ENCODE measurements at places on chromosomes 12 and 14.

DNA sequence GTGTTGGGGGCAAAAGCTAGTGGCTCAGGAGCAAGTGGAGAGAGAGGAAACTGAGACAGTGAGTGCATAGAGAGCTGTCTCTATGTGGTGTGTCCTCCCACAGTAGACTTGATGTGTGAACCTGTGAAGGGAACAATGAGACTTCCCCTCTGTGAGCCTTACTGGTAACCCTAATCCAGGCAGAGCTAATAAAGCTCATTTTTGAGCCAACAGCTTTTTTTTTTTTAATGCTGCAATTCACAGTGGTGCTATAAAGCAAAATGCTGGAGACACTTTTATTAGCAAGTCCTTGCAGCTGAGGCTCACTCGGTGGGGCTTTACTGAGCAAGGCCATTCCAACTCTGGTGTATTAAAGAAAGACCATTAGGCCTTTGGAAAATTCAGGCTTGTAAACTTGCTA lies 26.9 kb downstream of the FBXW8 start:
- no peak for DNase-seq

DNA sequence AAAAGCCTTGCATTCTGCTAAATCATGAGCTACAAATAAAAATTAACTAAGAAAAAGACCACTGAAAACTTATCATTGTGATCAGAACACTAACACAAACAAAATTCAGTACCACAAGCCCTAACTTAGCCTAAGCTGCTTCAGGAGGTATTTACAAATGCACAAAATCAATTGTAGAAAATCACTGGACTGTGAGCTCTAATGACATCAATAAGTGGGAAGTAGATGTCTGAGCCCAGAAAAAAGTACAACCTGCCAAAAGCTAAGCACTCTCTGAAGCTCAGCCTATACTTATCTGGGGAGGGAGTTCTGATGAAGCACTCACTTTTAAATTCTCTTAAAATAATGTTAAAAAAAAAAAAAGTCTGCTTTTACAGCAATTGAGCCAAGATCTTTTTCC lies 92.9 kb downstream of the SLCO1B1 start:
- DNase-seq: peak; percentile 12

DNA sequence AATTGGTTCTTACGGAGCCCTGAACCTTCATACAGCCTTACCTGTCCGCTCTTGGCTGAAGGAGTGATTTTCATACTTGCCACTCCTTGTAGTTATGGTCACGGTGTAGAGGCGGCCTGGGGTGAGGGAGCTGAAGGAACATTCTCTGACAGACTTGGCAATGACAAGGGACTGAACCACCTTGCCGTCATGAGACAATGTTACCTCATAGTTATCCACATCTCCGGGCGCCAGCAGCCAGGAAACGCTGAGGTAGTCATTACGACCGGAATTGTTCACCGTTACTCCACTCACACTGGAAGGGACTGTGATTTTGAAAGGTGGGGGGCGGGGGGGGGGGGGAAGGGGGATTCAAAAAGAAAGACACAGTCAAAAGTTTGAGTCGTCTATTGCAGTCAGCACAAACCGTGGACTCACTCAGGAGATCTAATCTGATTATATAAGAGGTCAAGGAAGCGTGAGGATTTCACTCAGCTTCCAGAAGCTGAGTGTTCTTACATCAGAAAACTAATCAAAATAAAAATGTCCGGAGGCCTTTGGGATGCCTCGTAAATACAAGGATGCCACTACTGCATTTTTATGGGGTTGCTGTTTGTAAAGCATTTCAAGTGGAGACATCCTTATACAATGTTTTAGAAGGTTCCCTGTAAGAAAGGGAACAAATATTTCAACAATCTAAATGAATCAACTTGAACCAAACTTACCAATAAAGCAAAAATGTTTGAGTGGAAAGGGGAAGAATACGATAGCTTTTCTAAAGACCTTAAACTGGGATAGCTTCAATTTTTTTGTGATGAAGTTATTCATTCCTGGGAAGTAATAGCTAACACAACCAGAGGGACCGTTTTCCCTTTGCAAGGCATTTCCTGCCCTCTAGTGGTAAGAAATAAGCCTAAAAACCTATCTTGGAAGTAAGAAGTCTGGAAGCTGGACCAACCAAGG lies 60.6 kb downstream of the PTPRB start:
- DNase-seq: peak; percentile 57

DNA sequence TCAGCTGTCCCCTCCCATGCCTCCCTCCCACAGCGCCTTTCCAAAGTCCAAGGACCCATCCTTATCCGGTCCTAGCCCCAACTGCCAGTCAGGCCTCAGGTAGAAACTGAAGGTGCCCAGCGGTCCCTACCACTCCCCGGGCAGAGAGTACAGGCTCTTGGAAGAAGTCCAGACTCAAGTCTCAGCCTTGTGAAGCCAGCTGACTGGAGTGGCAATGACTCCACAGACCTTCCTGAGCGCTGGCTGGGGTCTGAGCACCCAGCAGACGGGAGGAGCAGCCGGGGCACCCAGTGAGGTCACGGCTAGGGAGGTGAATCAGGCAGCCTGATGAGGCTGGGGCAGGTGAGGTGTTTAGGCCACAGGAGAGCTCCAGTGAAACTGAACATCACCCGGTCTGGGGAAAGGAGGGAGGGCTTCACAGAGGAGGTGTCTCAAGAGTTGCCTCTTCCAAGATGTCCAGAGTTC lies 60.0 kb downstream of the ITPK1 start:
- no peak for DNase-seq

DNA sequence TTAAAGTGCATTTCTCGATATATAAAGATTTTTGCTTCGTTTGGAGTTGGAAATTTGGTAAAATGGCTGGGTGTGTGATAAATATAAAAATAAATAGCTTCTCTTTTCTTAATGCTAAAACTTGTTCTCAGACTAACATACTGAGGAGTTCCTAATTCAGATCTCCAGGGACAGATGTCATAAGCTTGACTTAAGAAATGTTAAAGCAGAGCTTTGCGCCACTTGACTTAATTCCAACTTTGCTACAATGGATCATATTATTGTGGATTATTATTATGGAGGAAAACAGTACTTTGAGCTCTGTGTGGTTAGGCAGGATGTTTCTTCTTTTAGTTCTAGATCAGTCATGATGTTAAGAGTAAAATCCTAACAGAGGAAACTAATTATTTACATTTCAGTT lies 33.8 kb downstream of the GNG2 start:
- DNase-seq: no peak

DNA sequence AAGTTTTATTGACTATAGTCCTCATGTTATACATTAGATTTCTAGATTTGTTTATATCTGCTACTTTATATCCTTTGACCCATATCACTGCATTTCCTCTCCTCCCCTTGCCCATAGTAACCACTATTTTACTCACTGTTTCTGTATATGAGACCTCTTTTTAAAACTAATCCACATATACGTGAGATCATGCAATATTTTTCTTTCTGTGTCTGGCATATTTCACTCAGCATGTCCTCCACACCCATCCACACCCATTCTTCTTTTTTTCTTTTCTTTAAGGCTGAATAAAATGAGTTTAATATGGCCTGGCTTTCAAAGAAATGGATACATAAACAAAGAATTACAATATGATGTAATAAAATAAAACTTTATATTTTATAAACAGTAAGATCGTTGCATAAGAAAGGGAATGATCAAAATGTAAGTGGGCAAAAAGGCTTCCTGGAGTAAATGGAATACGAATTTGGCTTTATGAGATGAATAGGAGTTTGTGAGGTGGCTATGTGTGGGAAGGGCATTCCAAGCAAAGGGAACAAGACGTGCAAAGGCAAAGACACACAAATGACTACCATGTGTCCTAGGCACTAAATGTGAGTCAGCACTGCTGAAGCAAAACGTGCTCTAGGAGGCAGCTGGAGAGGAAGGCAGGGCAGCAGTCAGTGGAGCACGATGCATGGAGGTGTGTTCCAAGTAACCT lies 53.2 kb upstream of the HIF1A start:
- no peak for DNase-seq

- DNase-seq: no peak
Measured at GRCh38 chr14:96261053-96261452, 5.0 kb downstream of the BDKRB1 start.

GRCh38 chr12:76455582-76456345 lies 103.8 kb downstream of the OSBPL8 start:
- DNase-seq: peak; percentile 23

- DNase-seq: no peak
Measured at GRCh38 chr14:100713705-100714104, 13.0 kb upstream of the DLK1 start.

DNA sequence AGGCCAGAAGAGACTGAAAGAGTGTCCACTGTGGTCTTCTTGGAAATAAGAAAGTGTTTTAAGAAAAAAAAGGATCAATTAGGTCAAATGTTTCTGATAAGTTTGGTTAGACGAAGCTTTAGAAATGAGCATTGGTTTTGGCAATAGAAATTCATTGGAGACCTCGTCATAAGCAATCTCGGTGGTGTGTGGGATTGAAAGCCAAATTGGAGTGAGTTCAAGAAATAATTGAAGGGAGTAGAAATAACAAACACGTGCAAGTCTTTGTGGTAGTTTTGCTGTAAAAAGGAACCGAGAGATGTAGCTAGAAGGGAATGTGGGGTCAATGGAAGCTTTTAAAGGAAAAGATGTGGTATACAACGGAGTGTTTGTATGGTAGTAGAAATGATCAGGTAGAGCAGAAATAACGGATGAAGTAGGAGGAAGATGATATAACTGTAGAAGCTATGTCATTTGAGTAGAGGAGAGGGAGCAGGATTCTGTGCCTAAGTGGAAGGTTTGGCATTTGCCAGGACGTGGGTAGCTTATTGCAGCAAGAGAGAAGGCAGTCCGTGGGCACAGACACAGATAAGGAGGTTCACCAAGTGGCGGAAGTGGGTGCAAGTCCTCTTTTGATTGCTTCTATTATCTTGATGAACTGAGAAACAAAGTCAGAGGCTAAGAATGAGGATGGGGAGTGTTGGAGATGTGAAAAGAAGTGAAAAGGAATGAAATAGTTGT lies 146.2 kb downstream of the DACT1 start:
- DNase-seq: no peak

- no peak for DNase-seq
Measured at GRCh38 chr12:92111256-92111655, 34.4 kb downstream of the BTG1 start.

DNA sequence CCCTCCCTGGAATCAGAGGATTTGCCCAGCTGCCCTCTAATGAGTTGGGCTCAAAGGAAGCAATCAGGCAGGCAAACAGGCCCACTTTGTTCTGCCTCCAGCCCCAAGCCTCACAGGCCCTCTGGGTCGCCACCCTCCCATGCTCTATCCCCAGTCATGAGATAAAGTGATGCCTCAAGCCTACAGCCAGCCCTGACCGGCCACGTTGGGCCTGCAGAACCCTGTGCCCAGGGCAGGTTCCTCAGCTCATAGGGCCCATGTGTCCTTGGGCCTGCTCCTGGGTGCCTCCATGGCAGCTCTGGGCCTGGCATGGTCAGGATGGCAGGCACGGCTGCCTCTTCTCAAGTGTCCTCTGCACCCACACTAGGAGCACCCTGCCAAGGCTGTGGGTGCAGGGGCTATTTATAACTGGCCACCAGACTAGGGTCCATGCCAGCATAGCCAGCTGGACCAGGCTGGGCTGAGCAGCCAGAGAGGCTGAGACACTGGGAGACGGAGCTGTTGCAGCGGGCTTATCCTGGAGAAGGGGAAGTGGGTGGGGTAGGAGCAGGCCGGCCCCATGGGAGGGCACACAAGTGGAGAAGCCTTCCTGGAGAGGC lies 20.2 kb downstream of the HDAC7 start:
- no peak for DNase-seq

DNA sequence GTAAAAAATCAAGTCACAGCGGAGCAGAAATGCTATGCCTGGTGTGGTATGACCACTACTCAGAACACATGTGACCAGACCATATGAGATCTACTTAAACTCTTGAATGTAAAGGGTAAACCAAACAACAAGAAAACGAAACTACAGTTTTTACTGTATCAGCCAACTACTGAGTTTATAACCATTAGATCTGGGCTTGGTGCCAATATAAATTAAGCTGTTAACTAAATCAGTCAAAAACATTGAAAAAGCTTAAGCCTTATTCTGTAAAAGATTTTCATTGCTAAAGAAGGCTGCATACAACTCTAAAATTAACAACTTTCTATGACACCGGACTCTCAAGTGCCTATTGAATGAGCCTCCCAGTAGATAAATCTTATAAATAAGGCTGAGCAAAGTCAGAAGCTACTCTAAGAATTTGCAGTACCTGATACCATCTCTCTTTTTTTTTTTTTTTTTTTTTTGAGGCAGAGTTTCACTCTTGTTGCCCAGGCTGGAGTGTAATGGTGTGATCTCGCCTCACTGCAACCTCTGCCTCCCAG lies 35.4 kb downstream of the SPTLC2 start:
- DNase-seq: no peak

DNA sequence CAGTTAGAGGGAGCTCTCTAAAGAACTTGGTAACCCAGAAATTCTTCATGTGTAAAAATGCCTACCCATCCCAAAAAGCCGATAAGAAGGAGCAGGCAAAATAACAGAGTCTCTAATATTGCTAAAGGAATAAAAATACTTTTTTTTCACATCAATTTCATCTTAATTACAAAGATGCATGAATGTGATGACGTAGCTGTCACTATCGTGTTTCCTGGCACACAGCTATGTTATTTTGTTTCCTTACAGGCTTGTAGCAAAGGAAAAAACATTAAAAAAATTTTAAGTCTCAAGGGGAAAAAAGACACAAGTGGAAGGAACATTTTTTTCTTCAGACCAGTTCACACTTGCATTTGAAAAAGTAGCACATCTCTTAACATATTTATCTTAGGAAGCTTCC lies 10.3 kb upstream of the LGALS3 start:
- no peak for DNase-seq

DNA sequence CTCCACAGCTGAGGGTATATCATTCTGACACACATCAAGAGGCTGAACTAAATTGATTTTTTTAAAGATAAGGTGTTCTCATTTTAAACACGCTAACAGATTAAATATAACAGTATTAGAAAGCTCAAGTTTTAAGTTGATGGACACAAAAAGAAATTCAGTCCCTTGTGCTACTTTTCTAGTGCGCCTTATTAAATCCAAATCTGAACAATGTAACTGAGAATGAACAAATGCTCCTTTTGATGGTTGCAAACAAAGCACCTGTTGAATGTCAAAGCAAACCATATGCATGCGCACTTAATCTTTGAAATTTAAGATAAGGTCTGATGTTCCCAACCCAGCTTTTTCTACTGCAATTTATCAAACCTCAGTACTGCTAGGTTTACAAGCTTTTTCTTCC lies 401.9 kb downstream of the PAWR start:
- no peak for DNase-seq

GRCh38 chr12:72230589-72230988 lies 41.6 kb upstream of the TRHDE start:
- DNase-seq: no peak

- no peak for DNase-seq
Measured at GRCh38 chr14:75430526-75430925, 2.7 kb downstream of the JDP2 start.

GRCh38 chr14:104746934-104747481 lies 5.9 kb upstream of the SIVA1 start:
- no peak for DNase-seq

GRCh38 chr12:71243370-71243769 lies 85.6 kb upstream of the TSPAN8 start:
- no peak for DNase-seq

DNA sequence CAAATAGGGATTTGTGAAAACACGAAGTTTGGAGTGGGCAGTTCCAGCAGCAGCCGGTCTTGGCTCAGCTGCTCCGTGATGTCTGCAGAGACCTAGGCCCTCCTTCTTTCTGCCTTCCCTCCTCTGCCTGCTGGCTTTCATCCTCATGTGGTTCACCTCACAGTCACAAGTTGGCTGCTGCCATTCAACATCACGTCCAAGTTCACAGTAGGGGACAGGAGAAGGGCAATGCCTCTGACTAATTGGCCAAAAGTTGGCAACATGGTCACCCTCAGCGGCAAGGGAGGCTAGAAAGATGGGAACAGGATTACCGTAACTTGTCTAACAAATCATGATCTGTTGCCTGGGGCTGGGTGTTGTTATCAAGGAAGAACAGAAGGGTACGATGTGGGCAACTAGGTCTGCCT lies 7.8 kb upstream of the CACNA2D4 start:
- DNase-seq: no peak

Data from neuronal stem cell (in vitro differentiated cells).